ENCODE measurements at places on chromosomes 16 and 17. TPM values are rescaled to one million over a fixed set of nuclear protein-coding genes. Genes with fewer than 3 reads are reported as not detected.
A peak's percentile ranks its signal among the peaks of the same experiment; 100 is the strongest.

DNA sequence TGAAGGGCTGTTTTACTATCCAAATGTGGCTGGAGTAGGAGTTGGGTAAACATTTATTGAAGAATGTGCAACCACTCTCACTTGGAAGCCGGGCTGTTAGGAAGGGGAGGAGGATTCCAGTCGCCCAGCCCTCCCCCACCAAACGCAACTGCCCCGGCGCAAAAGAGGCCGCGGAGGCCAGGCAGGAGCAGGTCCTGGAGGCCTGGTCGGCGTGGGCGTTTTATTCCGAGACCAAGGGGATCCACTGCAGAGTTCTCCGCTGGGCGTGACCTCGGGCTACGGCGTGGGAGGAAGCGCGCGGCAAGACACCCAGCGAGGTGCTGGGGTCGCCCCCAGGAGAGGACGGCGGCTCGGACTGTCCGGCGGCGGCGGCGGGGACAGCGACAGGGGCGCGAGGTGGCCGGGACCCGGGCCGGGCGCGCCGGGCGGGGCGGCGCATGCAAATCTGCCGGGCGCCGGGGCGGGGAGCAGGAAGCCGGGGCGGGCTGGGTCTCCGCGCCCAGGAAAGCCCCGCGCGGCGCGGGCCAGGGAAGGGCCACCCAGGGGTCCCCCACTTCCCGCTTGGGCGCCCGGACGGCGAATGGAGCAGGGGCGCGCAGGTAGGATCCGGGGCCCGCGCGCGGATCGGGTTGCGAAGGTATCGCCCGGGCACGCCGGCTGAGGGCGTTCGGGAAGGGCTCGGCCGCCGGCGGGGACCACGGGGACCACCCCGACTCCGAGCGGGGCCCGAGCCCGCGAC is at the start of gene IL4R:
Gene IL4R, plus strand, starts transcription at position 553 of the 739 bp plus-strand sequence. CDS start 26,230 bp downstream, outside the sequence.
- peak; percentile 78 for DNase-seq

- peak; percentile 88 for DNase-seq
Observed at GRCh38 chr16:96935-97381, 18.9 kb downstream of the MPG start.

DNA sequence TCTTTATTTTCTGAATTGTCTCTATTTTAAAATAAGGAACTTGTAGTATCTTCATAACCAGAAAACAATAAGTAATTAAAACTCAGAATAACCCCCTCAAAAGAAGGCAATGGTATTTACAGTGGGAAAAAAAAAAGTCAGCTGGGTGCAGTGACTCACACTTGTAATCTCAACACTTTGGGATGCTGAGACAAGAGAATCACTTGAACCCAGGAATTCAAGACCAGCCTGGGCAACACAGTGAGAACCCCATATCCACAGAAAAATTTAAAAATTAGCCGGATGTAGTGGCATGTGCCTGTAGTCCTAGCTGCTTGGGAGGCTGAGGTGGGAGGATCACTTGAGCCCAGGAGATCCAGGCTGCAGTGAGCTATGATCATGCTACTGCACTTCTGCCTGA is 33.5 kb downstream of the ADAM11 start:
- DNase-seq: no peak

- no peak for DNase-seq
Observed at GRCh38 chr17:77513045-77513444, 372.3 kb downstream of the SEC14L1 start.

CRAMP1 gene
- 17.8 TPM for total RNA-seq

- no peak for DNase-seq
Observed at GRCh38 chr16:46842192-46842895, 11.4 kb upstream of the C16orf87 start.

DNA sequence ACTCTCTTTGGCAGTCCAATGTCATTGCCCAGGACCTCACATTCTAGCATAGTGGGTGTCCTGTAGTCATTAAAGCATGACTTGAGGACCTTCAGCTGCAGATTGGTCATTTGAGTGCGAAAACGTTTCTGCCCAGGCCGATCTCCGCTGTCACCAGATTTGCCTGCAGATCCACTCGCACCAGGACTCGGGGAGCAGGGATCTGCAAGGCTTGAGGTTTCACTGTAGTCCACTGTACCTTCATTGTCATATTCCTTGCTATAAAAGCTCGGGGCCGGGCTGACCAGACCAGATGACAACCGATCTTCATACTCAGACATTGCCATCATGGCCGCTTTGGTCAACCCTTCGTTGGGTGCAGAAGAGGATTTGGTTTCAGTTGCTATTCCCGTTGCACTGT is 254.2 kb downstream of the ZFHX3 start:
- no peak for DNase-seq

MRPL10 gene
- total RNA-seq: 4.3 TPM

TMC5 gene
- 0.66 TPM for total RNA-seq

DNA sequence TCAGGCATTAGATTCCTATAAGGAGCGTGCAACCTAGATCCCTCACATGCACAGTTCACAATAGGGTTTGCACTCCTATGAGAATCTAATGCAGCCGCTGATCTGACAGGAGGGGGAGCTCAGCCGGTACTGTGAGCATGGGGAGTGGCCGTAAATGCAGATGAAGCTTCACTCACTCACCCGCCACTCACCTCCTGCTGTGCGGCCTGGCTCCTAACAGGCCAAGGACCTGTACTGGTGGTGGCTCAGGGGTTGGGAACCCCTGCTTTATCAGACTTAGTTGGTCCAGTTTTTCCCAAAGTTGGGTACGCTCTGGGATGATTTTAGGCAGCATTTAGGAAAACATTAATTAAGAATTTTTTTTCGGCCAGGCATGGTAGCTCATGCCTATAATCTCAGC is 103.8 kb downstream of the MARF1 start:
- DNase-seq: no peak

GRCh38 chr17:5128905-5129535 is 13.2 kb downstream of the USP6 start:
- DNase-seq: no peak

C1QTNF8 gene
- not detected for total RNA-seq

DNA sequence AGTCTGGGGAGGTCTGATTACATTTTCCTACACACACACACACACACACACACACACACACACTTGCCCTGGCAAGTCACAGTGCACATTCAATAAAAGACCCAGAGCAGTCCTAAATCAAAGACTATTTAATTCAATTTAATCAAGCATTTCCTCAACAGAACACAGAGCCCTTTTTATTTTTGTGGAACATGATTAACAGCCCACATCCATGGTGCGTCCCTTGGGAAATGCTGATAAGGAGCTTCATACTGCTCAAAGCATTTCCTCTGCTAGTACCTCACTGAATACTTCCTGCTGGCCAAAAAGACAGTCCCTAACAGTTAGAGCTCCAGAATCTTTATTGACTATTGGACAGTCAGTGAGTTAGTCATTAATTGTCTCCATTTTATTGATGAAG is 43.1 kb upstream of the MYH10 start:
- peak; percentile 64 for DNase-seq

PRSS33 gene
- total RNA-seq: not detected

GRCh38 chr17:79801156-79802038 is 4.5 kb upstream of the CBX8 start:
- DNase-seq: peak; percentile 31

- DNase-seq: peak; percentile 52
Observed at GRCh38 chr17:33234930-33235685, 58.0 kb downstream of the ASIC2 start.

GRCh38 chr16:3716831-3717234 is 491 bp downstream of the TRAP1 start:
- no peak for DNase-seq

RASL10B gene
- 17.8 TPM for total RNA-seq

ACE gene
- total RNA-seq: 5.3 TPM

GRCh38 chr17:79622776-79623175 is 11.9 kb upstream of the RBFOX3 start:
- peak; percentile 2 for DNase-seq

DNA sequence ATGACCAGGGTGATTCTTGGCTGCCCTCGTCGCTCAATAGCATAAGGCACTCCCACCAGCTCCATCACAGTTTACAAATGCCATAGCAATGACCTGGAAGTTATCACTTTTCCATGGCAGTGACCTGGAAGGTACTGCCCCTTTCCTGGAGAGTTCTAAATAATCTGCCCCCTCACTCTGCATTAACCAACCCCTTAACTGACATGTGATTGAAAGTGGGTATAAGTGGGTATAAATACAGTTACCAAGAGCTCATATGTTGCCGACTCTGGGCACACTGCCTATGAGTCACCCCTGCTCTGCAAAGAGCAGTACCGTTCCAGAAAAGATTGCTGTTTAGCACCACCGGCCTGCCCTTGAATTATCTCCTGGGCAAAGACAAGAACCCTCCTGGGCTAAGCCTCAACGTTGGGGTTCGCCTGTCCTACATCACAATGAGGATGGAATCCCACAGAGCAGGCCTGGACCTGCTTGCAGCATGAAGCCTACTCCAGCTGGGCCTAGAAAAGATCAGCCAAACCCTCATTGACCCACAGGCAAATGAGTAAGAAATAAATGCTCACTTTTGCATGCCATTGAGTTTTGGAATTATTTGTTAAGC is 95.2 kb upstream of the SEC14L1 start:
- DNase-seq: no peak

DNA sequence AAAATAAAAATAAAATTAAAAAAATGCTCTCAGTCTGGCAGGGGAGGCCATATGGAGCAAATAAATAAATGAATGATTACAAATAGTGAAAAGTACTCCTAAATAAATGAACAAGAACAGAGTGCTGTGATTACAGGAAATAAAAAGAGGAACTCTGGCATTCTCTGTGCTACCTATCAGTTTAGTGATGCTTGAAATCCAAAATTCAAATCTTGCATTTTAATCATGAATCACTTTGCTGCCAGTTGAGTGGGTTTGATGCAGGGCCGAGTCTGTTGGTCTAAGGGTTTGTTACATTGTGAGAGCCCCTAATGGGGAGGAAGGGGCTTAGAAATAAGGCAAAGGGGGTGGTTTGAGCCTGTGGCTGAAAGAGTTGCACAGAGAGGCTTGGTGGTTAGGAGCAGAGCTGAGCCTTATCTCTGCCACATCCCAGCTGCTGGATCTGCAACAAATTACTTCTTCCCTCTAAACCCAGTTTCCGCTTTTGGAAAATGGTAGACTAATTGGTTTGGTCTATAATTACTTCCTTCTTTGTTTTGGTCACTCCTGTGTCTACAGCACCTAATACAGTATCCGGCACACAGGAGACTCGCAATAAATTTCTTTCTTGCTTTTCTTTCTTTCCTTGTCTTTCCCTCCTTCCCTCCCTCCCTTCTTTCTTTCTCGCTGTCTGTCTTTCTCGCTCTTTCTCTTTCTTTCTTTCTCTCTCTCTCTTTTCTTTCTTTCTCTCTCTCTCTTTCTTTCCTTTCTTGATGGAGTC is 6.3 kb upstream of the ABCC1 start:
- DNase-seq: no peak
